Stimulated activated CD8-positive, alpha-beta memory T cell treated with anti-CD3 and anti-CD28 coated beads, Interleukin-7, amount 100 ng/mL, for 48 hours (primary cell): ENCODE measurements at places on chromosomes 5 and 9.

- no peak for DNase-seq
These were observed 15.4 kb downstream of the ARHGEF37 start for GRCh38 chr5:149596712-149597111.

- no peak for DNase-seq
These were observed 36.9 kb upstream of the ADAMTS16 start for GRCh38 chr5:5103245-5103644.

- no peak for DNase-seq
These were observed 50.1 kb upstream of the RETREG1 start for GRCh38 chr5:16666883-16667398.

DNA sequence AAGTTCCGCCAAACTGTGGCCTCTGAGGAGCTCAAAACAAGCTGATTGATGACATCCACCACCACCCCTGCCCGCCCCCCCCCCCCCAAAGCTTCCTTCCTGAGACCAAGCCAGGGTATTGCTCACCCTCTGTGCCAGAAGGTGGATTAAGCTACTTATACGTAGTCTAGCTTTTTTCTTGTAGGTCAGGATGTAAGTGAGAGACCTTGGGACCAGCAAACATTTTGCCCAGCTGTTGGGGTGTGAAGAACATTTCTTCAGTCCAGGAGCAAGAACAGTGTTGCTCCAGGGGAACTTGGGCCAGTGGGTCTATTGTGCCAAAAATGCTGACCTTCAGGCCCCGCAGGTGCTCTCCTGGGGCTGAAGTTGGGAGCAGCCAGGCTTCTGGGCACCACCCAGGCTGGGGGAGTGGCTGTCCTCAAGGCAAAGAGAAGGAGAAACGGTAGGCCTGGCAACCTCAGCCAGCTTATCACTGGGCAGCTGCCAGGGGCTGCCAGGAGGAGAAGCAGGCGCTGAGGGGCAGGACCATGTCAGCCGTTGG, 18.0 kb downstream of the NEURL1B start:
- DNase-seq: no peak

DNA sequence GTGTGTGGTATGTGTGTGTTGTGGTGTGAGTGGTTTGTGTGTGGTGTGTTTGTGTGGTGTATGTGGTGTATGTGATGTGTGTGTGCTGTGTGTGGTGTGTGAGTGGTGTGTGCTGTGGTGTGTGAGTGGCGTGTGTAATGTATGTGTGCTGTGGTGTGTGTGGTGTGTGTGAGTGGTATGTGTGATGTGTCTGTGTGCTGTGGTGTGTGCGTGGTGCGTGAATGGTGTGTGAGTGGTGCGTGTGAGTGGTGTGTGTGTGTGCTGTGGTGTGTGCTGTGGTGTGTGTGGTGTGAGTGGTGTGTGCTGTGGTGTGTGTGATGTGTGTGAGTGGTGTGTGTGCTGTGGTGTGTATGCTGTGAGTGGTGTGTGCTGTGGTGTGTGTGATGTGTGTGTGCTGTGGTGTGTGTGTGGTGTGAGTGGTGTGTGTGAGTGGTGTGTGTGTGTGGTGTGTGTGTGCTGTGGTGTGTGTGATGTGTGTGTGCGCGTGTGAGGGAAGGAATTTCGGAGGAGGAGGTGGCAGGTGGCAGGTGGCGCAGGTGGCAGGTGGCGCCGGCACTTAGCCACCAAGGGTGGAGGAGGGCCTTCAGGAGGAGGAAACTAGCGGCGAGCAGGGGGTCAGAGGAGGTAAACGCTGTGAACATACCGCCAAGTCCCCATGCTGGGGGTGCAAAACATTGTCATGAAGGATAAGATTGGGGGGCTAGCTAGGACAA, 191.8 kb downstream of the MELK start:
- no peak for DNase-seq

DNA sequence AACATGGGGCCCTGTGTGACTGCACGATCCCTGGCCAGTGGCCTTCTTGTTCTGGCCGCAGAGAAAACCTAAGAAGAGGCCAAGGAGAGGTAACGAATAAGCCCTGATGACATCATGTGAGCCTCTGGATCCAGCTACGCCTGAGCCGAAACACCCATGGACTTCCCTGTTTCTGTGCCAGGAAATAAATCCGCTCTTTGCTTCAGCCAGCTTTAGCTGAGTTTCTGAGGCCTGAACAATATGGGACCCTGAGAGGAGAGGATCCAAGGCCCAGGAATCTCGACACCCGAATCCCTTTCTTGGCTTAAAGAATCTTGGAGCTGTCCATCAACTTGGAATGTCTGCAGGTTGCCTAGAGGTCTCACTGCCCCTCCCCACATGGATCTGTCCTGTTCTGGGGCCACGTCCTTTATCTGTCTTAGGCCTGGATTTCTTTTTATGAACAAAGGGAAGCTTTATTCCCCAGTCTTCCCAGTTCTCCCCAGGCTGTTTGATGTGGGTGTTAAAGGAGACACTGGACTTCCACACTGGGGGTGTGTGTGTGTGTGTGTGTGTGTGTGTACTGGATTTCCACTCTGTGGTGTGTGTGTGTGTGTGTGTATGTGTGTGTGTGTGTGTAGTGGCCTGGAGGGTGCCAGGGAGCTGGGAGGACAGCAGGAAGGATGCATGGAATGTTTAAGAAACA, 13.7 kb downstream of the IER5L start:
- no peak for DNase-seq
